ENCODE measurements at places on chromosomes 11 and 22.

DNA sequence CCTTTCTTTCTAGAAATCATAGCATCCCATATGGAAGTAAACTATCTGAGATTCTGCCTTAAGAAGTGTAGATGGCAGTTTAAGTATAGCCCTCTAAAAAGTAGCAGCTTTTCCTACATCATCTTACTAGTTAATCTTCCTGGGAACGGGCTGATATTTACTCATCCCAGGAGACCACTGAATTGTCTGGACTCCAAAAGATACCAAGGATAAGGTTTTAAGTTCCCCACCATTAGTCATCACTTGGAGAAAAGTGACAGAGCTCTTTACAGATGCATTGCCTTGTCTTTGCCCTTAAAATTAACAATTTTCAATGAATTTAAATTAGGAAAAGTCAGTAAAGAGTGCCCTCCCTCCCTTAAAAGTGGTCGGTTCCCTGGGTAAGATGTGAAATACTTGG is 129.5 kb downstream of the MAML2 start:
- DNase-seq, result no peak

DNA sequence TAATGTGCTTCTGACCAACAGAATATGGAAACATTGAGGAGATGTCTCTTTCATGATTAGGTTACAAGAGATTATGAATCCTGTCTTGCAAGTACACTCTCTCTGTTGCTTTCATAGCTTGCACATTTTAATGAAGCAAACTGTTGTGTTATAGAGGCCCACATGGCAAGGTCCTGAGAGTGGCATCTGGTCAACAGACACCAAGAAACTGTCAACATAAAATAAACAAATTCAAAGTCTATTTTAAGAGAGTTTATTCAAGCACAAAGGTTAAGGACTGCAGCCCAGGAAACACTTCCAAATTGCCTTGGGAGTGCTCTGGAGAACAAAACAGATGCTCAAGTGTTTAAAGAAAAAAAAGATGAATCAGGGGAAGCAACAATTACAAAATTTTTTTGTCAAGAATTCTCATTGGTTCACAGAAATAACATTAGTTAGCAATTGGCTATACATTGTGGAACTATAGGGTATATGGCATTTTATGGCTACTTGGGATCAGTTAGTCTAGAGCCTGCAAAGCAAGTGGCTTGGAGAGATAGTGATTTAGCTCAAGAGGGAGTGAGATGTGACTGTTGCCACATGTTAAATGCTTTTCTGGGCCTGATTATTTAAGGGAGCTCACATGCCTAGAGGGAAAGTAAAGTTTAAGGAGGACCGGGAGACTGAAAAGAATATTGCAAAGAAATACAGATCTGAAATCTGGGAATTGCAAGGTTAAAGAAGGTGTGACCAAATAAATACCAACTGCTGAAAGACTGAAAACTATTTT is 54.6 kb downstream of the CTSC start:
- DNase-seq, result no peak

DNA sequence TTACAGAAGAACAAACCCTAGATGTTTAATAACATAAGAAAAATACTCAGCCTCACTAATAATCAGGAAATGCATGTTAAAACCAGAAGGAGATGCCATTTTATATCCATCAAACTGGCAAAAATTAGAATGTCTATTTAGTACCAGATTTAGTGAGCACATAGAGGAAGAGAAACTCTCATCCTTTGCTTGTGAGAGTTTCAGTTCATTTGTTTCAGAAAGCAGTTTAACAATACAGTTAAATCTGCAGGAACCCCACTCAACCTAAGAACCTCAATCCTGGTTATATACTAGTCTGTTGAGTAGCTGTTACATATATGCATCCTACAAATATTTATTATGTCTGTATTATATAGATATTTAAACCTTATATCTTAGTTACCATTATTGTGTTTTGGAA is 172.6 kb downstream of the WNT11 start:
- DNase-seq, result no peak

GRCh38 chr22:36702842-36703215 is 723 bp downstream of the CACNG2 start:
- DNase-seq, result no peak

DNA sequence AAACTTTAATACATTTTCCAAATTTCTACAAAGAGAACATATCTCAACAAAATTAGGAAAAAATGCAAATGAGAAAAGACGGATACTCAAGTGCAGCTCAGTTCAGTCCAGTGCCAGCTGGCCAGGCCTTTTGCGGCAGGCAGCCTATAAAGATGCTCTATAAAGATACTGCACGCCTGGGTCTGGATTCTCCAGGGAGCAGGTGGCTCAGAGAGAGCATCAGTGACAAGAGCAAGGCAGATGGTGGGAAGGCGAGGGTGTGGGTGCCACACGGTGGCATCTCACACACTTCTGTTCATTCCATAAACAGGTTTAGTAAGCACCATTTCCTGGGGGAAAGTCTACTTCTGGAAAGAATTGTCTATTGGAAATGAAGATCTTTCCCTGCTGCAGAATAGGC is 18.1 kb upstream of the SCN3B start:
- DNase-seq, result no peak

GRCh38 chr11:78453140-78453935 is 35.7 kb upstream of the GAB2 start:
- DNase-seq, result no peak

GRCh38 chr22:22992474-22992873 is 77.8 kb upstream of the GNAZ start:
- no peak for DNase-seq

- no peak for DNase-seq
These were observed 1.2 kb downstream of the MICALL1 start for GRCh38 chr22:37907036-37907954.

GRCh38 chr22:25847451-25847850 is 105.5 kb downstream of the MYO18B start:
- no peak for DNase-seq

- no peak for DNase-seq
These were observed 17.6 kb upstream of the MOB2 start for GRCh38 chr11:1504138-1504537.

GRCh38 chr11:495537-495931 is 11.5 kb downstream of the RNH1 start:
- no peak for DNase-seq

DNA sequence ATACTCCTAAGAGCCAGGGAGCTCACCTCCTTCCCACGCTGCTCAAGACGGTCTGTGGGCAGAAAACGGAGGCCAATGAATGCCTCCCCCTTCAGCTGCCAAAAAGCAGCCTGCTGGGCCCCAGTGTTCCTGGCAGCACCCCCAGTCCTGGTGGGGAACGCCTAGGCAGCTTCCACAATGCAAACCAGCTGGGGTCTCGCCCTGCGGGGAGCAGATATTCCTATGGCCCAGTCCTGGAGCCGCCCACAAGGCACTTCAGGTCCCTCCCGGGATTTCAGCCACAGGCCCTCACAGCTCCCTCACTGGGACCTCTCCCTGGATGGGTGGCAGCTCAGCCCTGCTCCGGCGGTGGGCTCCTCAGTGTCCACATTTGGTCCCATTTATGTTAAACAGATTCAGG is 29.2 kb downstream of the A4GALT start:
- DNase-seq, result no peak

- peak; percentile 64 for DNase-seq
These were observed 1.3 kb upstream of the HDAC10 start for GRCh38 chr22:50252082-50253045.

DNA sequence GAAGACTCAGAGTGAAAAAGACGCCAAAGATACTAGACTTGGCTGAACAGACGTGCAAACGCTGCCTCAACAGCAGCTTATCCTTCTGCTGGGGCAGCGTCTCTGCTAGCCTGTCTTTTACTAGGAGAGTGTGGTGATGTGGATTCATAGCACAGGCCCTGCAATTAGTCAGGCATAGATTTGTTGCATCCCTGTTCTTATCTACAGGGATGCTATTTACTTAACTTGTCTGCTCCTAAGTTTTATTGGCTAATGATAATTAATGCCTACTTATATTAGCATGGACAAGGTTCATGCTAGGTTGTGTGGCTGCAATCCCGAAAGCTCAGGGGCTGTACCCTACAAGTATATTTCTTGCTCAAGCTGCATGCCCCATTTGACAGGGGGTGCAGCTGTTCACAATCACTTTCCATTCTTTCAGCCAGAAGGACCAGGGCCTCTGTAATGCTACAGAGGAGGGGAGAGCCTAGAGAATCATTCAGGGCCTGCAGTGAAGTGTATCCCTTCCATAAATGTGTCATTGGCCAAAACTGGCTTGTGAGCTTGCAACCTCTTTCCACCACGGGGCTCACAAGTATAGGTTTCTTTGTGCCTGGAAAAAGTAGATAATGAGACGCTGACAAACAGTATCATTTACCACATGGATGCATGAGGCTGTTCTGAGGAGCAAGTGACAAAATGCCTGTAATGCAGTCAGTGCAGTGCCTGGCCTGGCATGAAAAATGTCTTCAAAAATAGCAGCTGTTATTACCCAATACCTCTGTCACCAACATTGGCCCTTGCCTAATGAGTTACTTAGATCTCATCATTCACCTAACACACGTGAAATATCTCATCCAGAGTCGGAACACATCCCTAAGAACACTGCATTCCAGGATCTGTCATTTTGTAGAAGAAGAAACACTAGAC is 685.8 kb upstream of the API5 start:
- no peak for DNase-seq

DNA sequence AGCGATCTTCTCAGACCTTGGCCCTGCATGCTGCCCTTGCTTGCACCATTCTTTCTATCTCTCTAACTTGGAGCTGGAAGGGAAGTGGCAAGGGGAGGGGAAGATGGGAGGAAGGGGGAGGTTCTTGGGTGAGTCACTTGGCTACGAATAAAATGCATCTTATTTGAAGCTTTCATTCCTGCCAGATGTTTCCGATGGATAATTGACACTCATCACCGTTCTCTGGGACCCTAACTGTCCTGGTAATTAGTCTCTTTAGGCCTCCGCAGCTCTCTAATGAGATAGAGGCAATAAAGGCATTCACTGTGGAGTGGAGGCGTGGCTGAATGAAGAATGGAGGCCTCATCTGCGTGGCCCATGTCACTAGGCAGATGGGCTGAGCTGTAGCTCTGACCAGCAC is 960.1 kb downstream of the NTM start:
- no peak for DNase-seq

DNA sequence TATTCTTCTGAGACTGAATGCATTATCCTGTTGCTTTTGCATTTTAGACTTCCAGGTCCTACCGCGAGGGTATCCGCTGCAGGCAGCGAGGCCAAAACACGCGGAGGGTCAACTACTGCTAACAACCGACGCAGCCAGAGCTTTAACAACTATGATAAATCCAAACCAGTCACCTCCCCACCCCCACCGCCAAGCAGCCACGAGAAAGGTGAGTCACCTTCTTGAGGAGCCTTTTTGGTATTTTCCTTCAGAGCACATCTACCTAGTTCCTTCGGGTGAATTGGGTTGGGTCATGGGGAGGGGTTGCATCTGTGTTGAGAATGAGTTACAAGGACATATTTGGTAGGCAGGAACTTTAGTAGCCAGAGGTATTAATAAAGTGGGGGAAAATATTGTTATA is 179.8 kb downstream of the NAV2 start:
- peak; percentile 60 for DNase-seq

DNA sequence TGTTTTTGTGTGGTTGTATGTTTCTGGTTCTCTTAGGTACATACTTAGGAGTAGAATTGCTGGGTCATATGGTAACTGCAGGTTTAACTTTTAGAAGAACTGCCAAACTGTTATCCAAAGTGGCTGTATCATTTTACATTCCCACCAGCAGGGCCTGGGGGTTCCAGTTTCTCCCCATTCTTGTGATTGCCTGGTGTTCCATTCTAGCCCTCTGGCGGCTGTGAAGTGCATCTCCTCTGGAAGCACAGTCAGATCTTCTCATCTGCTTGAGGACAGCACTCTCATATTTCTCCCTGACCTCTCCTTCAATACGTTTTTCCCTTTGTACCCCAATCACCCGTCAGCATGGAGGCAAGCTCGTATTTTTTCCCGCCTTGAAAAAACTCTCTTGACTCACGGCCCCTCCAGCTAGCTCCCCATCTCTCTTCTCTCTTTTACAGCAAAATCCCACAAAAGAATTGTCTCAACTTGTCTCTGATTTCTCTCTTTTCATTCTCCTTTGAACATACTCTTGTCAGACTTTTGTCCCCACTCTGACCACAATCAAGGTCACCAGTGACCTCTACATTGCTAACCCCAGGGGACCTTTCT is 56.8 kb upstream of the THY1 start:
- peak; percentile 45 for DNase-seq

DNA sequence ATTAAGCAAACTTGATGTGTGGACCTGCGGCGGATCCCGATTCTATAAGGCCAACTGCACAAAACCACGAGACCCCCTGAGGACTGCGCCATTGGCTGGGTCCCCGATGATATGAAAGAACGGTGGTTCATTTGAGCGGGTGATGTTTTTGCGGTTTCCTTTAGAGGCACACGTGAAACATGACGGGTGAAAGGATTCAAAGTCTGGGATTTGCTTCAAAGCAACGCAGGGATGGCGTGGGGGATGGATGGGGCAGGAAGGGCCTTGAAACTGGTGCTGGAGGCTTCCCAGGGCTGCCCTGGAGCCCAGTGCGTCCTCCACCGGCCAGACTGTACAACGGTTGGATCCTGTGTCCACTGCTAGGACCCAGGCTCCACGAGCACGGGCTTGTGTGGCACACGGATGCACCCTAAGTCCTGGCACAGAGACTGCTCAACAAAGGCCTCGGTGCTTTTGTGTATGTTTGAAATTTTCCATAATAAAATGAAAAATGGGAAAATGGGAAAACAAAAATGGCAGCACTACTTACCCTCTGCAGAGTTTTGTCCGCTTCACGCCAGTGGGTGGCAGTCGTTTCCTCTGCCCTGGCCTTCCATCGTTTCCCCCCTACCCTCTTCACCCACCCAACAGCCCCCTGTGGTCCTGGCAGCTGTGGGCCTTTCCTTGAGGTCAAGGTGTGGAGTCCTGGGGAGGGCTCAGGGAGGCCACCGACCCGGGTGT is 3.6 kb downstream of the ASCL2 start:
- no peak for DNase-seq
